Heart right ventricle (tissue), 16 donors: ENCODE measurements at places on chromosomes 11 and 22.

DNA sequence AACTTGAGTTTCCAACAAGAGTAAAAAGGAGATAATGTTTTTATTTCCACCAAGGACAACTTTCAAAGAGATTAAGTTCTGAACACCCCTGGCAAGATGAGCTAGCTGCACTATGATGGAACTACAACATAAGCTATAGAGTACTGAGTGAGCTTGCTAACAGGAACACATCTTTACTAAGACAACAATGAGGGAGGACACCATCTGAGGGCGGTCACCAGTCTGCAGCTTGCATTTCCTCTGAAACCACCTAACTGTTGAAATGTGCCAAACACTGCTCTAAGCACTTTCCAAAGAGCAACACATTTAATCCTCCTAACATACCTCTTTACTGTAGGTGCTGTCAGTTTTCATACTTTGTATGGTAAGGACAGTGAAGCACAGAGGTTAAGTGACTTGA is 68.4 kb downstream of the TCF20 start:
- no peak for DNase-seq

GRCh38 chr11:77449060-77449521 is 24.8 kb downstream of the PAK1 start:
- no peak for DNase-seq

DNA sequence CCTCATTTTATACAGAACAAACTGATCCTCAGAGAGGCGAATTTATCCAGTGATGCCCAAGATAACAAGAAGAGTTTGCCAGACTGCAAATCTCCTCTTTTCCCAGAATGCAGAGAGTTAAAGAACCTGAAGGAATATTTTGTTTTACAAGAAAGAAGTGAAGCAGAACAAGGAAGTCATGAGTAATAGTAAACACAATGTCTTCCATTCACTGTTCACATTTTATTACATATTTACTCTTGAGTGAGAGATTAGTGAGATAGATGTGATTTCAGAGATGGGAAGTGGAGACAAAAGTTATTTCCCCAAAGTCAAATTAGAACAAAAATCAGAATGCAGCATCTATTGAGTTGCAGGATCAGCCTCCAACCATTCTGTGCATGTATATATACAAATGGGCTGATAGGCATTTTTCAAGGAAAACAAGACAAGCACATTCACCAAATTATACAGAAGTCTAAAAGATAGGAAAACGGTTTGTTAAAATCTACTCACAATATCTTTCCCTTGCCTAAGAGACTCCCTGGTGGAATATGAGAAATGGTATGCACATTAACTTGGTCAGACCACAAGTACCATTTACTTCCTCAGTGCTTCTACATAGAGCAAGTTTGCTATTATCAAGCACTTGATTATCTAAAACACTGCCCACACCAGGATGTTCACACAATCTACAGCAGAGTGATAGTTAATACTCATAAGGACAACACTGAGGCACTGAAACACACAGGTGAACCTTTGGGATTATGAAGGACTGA is 12.0 kb downstream of the GUCY1A2 start:
- DNase-seq, result no peak

DNA sequence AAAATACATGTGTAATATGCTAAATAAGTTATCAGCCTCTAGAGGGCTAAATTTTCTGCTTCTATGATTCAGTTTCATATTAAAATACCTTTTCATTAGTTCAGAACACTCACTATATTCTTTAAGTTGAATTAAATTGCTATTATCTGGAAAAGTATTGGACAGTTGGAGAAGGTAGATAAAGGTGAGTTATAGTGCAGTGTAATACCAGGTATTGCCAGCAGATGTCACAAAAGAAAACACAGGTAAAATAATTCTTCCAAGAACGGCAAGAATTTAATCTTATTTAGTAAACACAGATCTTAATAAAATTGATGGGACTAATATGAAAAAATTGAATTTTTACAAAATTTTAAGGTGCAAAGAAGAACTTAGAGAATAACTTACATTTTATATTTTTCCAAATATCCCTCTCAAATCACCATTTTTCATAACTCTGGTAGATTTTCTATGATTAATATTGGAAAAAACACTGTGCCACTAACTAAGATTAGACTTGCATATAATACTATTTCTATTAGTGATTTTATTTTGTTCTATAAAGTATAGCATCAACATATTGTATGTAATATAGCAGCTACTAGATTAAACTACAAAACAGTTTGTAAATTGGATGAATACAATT is 1.7 kb upstream of the LRRC4C start:
- no peak for DNase-seq

DNA sequence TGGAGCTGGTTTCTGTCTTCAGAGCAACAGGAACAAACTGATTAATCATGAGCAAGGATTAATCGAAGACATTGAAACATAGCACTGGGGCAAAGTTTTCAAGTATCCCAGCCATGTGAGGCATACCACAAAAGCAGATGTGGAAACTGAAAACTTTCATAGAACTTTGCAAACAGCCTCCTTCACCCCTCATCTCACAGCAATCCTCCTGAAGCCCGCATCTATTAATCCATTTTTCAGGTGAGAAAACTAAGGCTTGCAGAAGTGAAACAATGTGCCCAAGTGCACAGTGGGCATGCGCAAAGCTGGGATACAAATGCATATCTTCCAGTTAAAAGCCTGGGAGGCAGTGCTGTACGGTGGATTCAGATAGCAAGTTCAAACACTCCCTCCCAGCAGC is 58.6 kb upstream of the HMGXB4 start:
- no peak for DNase-seq

DNA sequence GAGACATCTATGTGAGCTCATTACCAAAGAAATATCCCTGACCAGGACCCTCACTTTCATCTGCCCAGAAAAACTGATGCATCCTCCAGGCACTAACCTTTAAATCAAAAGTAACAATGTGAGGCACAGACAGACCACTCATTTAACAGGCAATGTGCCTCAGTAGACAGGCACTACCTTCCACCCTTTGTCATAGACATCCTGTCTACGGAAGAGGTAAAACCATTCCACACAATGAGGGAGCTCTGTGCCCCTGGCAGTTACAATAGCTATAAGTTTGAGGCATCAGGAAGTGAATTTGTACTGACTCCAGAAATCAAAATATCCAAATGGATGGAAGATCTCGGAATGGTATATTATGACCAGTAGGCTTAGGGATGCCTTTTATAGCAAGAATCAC is 6.7 kb upstream of the CAVIN3 start:
- no peak for DNase-seq

DNA sequence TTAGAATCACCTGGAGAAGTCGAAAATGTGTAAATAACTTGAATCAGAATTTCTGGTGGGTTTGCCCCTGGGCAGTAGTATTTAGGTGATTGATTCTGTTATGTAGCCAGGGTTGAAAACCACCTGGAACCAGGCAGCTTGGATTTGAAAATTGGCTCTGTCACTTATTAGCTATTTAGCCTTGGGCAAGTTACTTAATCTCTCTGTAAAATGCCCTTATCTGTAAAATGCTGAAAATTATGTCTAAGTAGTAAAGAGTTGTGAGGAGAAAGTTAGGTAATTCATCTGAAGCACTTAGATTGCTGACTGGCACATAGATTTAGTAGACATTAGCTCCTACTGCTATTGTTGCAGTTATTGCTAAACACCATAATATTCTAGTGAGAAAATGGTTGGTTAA is 49.3 kb downstream of the PPME1 start:
- no peak for DNase-seq

- DNase-seq, result no peak
Observed at GRCh38 chr11:10247011-10247410, 47.0 kb downstream of the SBF2 start.

GRCh38 chr22:35918456-35918855 is 110.2 kb downstream of the RBFOX2 start:
- DNase-seq, result no peak

- no peak for DNase-seq
Observed at GRCh38 chr22:41365425-41365824, 16.3 kb upstream of the TEF start.

GRCh38 chr11:61539831-61540357 is 31.3 kb downstream of the LRRC10B start:
- no peak for DNase-seq

DNA sequence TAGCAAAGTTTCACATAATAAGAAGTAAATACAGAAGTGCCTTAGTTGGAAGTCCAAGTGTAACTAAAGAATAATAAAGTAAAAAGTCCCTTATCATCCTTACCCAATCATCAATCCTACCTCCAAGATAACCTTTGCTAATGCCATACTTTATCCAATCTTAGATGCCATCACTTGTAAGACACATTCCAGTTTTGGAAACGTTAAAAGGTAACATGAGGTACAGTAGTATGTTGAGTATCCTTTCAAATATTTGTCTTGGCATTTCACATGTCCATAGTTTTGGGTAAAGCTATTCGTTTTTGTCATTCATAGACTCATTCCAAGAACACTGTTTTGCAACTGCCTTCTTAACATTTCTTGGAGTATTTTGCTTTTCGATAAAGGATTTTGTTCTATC is 115.2 kb upstream of the TEAD1 start:
- no peak for DNase-seq

DNA sequence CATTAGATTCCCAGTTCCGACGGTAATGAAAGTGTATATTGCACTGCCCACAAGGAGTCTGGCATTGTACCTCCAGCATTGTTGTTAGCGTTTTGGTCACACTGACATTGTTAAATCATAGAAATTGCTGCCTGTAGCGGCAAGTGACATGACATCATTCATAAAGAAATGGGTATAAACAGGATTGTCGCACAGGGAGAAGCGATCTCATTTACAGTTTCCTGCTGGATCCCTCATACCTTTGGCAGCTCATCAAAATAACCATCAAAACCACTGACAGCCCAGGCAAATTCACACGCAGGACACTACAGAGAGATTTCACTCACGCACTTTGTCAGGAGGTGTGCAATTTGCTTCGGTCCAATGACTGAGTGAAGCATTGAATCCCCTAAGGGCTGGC is 3.5 kb downstream of the HTR3B start:
- no peak for DNase-seq

GRCh38 chr11:112658431-112658878 is 302.8 kb upstream of the NCAM1 start:
- DNase-seq, result peak; percentile 17
